ENCODE measurements at places on chromosomes 4 and X.

DNA sequence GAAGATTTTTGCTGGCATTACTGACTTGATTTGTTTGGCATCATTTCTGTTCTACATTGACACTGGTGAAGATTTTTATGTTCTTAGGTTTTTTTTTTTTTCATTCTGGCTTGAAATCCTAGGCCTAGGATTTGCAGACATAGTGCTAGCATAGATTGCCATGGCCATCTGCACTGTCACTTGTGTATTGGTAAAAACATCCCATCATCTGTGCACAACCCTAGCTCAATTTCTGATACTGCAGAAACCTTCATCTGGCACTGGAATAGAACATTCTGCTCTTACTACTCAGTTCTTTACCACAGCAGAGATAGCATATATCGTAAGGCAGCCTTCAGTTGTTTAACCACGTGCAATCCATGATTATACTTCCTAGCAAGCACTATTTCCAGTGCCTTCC, 111.5 kb upstream of the IL15 start:
- DNase-seq = no peak

GRCh38 chr4:87738483-87738882, 60.9 kb upstream of the IBSP start:
- no peak for DNase-seq

GRCh38 chr4:75817901-75818300, 84.4 kb downstream of the PPEF2 start:
- DNase-seq = no peak

GRCh38 chrX:70669120-70669519, 224.5 kb downstream of the DLG3 start:
- DNase-seq = no peak

- DNase-seq = no peak
These were observed 219.9 kb downstream of the BCOR start for GRCh38 chrX:39877905-39878304.

DNA sequence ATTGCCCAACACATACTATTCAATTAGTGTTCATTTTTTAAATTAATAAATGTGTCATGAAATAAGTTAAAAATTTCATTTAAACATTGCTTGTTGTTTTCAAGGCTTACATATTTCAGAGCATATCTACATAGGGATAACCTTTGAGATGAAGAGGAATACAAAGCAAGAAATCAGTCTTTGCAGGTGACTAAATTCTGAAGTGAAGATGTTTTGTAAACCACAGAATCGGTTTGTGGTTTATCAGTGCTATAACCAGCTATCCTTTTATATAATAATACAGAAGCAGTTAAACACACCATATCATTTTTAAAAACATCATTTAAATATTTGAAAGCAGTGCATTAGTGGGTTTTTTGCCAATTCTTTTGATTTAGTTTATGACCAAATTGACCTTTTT, 26.9 kb downstream of the FAM241A start:
- no peak for DNase-seq

GRCh38 chr4:81905971-81906370, 434.3 kb upstream of the RASGEF1B start:
- DNase-seq = no peak

DNA sequence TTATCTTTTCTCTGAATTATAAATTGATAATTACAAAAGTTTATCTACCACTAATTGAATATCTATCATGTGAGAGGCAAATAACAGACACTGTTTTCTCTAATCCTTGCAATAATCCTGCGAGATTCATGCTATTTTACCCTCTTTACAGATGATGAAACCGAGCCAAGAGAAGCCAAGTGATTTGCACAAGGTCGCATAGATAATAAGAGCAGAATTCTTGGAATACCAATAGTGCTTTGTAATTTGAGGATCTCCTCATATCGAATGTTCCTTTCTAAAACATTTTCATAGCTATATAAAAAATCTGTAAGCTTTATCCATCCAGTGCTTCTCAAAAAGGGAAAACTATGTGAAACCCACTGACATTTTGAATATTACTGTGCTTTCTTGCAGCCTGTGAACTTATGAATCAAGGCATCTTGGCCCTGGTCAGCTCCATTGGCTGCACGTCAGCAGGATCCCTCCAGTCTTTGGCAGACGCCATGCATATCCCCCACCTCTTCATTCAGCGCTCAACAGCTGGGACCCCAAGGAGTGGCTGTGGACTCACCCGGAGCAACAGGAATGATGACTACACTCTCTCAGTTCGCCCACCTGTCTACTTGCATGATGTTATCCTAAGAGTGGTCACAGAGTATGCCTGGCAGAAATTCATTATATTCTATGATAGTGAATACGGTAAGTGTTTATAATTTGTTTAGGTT, 743.8 kb upstream of the ATOH1 start:
- no peak for DNase-seq

DNA sequence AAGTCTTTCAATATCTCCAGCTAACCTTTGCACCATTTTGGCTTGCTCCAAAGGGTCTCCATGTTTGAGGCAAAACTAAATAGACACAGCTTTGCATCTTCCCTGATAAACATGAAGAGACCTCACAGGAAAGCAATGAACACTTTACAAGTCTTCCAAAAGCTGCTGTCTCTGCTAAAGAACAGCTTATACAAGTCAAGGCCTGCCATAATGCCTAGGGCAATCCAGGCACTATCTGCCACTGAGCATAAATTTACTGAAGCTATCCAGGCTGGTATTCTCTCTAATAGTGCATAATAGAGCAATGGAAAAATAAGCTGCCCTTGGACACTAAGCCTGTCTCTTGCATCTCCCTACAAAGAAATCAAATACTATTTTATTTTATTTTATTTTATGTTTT, 60.1 kb upstream of the S100G start:
- no peak for DNase-seq

DNA sequence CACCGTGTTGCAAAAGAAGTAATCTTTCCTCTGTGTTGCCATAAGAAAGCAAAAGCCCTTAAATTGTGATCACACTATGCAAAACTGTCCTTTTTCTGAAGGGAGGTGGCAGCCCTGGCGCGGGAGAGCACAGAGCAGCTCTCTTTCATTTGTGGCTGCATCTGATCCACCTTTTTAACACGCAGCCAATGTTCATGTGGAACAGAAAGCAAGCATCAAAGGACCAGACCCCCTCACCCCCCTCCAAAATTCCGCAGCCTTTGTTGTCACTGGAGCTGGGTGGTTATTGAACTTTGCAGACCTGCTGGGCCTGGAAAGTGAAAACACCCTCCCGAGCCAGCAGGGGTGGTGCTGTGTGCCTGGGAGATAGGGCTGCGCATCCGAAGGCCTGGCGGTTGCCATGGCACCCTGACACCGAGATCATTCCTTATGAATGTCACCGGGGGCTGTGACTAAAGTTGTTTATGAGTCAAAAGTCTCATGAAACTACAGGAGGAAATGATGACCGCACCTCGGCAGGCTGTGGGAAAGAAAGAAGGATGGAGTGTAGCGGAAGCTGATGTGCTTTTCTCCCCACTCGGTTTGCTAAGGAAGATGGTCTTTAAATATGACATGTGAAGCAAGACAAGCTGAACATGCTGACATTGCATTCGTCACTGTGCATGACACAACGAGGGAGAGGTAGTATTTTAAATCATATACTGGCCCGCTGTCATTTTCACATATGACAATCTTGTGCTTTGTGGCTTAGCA, 367.4 kb downstream of the UNC5C start:
- DNase-seq = no peak

DNA sequence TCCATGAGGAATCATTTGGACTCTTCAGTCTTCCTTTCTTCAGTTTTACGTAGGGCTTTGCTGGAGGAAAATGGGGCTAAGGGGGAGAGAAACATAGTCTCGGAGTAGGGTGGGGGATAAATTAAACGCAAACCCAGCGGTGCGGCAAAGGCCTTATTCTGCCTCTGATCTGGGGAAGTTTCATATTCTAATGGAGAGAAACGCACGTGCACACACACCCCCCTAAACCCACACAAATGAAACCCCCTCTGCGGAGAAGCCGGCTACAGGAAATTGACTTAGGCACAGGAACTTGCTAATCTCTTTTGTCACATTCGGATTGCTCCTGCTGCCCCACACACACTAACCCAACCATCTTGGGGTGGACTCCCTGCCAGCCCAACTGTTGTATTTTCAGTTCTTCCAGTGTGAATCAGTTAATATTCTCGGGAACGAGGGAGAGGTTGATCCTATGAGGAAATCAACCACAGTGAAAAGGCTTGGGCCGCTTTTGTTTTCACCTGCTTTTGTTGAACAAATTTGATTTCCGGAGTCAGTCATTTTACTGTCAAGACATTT, at the start of gene RHOH:
Gene RHOH, plus strand, starts transcription at position 308 of the 558 bp plus-strand sequence. CDS start 46,356 bp downstream, outside the sequence.
- DNase-seq = no peak

- DNase-seq = no peak
These were observed 179.1 kb upstream of the MAB21L2 start for GRCh38 chr4:150402871-150403272.

GRCh38 chrX:80808881-80809411, 731 bp downstream of the BRWD3 start:
- no peak for DNase-seq

DNA sequence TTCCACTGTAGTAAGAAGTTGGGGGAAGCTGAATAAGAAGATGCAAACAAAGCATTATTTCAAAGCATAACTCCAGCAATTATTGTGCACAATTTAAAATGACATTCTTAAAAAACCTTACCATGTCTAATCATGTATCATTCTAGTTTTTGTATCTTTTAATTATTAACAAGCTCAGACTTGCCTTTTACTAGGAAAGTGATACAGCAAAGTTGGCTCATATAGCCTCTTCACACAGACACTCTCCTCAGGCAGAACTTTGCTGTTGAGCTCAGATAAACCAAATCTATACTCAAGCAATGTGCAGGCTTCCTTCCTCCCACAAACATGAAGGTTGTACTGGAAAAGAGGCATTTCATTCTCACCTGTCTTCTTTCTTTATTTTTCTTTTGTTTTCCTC, 358.7 kb upstream of the EMCN start:
- DNase-seq = no peak

- no peak for DNase-seq
These were observed 317.9 kb upstream of the DIPK2B start for GRCh38 chrX:45518552-45518951.

- DNase-seq = no peak
These were observed 54.2 kb downstream of the ENOX2 start for GRCh38 chrX:130848763-130849162.

DNA sequence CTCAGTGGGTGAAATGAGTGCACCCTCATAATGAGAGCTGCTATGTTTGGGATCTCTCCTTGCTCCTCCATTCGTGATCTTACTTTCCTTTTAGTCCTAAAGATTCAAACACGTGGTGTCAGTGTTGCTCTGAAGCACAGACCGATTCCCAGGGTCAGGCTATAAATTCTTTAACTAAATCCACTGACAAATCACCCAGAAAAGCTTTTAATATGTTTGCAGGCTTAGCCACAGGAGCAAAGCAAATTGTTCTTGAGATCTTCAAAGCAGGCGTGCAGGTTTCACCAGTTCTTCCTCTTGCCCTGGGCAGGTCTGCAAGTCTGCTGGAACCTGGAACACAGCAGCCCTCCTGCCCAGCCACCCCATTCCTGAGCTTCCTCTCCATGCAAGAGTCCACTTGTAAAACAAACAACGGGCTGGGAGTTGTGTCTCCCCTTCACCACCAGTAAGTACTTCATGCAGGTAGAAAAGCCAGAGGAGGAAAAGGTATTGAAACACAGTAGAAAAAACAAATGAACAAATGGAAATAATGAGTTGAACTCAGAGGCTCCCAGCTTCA, 70.1 kb upstream of the ENPP6 start:
- no peak for DNase-seq

DNA sequence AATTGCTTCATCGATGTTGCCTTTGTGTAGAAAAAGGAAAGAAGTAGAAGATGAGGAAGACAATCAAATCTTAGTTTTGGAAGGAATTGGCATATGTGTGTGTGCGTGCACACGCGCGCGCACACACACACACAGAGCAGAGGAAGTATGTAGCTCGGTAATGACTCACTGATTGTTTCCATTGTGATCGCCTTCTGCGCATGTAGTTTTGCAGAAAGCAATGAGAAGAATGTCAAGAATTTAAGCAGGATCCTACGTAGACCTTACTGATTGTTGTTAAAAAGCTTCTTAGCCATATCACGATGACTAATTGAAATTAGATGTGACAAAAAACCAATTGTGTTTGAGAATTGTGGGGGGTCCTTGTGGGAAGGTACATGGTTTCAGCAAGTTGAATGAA, 12.8 kb upstream of the LIMCH1 start:
- DNase-seq = no peak

DNA sequence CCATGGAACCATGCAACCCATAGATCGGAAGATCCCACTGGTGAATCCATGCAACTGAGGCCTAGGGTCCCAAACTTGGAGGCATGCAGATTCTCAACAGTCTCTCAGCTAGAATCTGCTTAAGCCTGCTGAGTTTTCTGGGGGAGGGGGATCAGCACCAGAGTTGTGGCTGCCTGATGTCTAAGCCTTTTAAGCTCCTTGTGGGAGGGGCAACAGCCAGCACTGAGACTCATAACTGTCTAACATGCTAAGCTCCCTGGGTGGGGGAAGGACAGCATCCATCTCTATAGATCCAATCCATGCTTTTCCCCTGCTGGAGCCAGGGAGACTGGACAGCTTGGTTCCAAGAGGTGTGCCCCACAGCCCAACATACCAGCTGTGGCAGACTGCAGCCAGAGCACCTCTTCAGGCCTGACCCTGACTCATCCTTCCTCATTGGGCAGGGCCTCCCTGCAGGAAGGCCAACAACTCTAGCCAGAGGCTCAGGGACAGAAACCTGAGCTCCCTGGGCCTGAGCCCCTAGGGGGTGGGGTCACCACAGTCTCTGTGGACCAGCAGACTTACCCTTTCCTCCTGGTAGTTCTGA, 300.1 kb upstream of the SLC7A11 start:
- no peak for DNase-seq

- no peak for DNase-seq
These were observed 810 bp upstream of the SOX3 start for GRCh38 chrX:140505421-140506337.

GRCh38 chr4:145881576-145881975, 57.0 kb downstream of the ZNF827 start:
- DNase-seq = no peak

- DNase-seq = no peak
These were observed 45.6 kb upstream of the GRID2 start for GRCh38 chr4:92257931-92258857.

DNA sequence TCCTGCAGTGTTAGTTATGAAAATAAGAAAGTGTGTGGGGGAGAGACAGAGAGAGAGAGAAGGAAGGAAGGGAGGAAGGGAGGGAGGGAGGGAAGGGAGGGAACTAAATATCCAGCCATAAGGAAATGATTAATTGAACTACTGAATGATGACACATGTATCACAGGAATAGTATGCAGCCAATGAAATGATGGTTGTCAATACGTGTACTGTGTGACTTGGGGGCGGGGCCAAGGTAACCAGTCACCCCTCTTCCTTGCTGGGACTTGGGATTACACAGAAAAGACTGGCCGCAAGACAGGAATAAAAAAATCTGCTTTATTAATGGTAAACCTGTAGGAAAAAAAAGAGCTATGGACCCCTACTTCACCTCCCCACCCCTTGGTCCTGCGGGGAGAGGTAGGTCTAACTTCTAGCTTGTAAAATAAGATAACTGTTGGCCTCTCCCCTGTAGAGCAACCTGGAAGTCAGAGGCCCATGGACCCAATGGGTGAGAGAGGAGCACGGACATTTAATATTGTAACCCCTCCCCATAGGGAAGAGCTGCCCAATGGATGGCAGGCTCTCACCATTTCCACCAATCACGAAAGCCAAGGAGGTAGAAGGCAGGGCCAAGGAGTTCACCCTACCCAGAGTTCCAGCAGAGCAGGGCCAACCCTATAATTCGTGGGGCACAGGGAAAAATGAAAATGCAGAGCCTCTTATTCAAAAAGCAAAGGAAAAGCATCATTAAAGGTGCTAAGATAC, 7.4 kb downstream of the PPP2R2C start:
- DNase-seq = no peak
